ENCODE measurements at places on chromosomes 2 and 18.

GRCh38 chr2:85750587-85751575, 2.9 kb upstream of the ATOH8 start:
- peak; percentile 90 for DNase-seq

DNA sequence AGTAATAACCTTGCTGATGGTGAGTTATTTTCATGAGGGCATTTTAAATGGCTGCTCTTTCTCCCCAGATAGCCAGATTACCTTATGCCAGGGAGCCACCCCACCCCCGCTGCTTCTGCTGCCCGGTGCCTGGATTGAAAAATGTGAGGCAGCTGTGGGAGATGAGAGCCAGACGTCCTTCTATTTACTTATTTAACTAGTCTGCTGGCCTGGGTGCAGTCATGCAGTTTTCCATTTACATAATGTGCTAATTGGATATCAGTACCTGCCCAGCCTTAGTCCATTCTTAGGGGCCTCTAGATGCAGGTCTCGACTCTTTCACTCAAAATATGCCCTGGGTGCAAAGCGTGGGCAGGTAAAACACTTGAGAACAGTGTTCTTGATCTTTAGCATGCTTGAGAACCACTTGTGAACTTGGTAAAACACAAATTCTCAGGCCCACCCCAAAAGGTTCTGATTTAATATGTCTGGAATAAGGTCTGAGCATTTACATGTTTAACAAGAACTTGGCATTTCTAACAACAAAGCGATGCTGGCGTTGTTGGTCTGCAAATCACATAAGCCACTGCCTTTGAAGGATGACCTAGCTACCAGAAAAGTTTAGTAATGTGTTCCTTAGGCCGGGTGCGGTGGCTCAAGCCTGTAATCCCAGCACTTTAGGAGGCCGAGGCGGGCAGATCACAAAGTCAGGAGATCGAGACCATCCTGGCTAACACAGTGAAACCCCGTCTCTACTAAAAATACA, 154.3 kb downstream of the NRP2 start:
- DNase-seq: no peak

DNA sequence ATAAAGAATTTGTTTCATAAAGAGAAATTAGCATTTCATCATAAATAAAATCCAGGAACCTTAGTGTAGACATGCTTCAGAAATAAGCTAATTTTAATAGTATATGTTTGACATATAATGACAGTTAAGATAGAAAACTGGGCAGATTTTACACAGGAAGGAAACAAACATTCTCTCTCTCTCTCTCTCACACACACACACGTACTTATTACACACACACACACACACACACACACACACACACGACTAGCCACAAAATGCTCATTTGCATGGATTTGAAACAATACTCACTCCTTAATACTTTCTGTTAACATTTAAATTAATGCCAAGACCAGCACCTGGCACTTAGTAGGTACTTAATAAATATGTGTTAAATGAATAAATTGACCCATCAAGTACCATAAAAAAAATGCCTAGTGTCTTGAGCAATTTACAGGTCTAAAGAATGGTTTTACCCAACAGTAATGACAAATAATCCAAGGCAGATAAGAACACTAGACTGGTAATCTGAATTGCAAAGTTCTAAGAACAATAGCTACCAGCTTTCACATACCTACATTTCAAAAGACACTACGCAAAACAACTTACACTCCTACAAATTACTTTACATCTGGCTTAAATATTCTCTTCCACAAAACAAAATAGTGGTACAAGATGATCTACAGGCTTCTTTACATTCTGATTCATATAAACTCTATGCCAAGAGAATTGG, 2.9 kb upstream of the GALNT3 start:
- no peak for DNase-seq

GRCh38 chr18:33560686-33561370, 17.2 kb upstream of the ASXL3 start:
- no peak for DNase-seq

GRCh38 chr2:132404056-132404455, 12.5 kb upstream of the GPR39 start:
- DNase-seq: no peak

GRCh38 chr18:68861365-68861764, 63.5 kb downstream of the CCDC102B start:
- DNase-seq: no peak

Data from Ammon's horn (tissue), 1 donor.